ENCODE measurements at places on chromosomes 3 and 15. TPM values are rescaled to one million over a fixed set of nuclear protein-coding genes. Genes with fewer than 3 reads are reported as not detected.

DNA sequence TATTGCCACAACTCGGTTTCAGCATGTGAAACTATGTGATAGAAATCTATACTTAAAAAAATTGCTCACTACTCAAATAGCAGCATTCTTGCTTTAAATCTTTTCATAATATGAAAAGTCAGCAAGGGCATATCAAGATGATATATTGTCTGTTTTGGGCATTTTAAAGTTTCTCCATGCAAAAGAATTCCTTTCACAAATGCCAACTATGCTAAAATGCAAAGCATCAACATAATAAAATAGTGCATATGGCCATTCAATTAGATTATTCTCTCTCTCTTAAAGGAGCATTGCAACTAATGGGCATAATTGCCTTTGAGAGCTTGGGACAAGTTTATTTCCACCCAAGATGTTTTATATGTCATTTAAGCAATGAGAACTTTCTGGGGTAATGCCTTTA is 475.1 kb downstream of the ZPLD1 start:
- no peak for DNase-seq

Gene ANKDD1A
- 0.96 TPM for polyA plus RNA-seq

- no peak for DNase-seq
Measured at GRCh38 chr3:15628967-15629366, 27.4 kb downstream of the BTD start.

DNA sequence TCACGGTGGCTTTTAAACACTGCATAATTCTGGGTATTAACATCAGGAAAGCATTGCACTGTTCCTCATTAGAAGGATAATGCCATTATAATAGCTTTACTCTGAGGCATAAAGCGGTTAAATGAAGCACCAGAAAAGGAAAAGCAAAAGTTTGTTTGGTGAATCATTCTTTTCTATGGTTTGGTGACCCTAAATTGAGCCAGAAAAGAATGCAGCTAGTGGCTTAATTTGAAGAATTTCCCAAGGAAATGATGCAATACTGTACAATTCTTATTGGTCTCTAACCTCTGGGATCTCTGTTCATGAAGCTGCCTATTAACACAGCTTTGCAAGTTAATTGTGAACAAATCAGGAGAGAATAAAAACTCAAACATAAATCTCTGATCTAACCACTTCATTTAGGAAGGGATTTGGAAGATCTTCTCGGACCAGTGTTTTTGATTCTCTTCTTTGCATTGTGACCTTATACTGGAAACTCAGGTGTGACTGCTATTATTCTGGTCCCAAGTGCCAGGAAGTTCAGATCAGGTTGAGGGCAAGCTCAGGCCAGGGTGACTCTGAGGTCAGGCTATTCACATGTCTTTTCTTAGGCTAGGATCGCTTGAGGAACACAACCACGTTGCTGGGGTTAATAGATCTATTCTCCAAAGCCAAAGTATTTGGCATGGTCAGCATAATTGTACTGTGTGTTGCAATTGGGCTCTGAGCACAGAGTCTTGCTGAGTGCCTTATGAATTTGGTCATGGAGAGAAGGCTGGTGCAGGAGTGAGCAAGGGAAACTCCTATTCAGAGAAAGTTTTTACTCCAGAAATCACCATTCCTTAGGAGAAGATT is 11.3 kb upstream of the DLG1 start:
- DNase-seq, result no peak

DNA sequence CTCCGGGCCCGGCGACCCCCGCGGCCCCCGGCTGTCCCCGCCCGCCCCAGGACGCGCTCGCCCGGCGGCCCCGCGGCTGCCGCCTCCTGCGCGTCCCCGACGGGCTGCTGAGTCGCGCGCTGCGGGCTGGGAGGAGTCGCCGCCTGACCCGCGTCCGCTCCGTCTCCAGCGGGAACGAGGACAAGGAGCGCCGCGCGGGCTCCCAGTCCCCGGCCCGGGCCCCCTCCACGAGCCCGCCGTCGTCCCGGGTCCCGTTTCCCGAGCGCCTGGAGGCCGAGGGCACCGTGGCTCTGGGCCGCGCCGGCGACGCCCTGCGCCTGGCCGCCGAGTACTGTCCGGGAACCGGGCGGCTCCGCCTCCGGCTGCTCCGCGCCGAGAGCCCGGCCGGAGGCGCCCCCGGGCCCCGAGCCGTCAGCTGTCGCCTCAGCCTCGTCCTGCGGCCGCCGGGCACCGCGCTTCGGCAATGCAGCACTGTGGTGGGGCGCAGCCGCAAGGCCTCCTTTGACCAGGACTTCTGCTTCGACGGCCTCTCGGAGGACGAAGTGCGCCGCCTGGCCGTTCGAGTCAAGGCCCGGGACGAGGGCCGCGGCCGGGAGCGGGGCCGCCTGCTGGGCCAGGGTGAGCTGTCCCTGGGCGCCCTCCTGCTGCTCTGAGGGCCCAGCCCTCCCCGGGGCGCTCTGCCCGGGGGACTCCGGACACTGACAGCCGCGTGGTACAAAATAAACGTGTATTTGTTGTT is 1.5 kb downstream of the C2CD4A start:
- DNase-seq, result no peak

GRCh38 chr3:31659246-31659645 is 126.5 kb downstream of the STT3B start:
- no peak for DNase-seq

Gene DNAH12
- polyA plus RNA-seq, result 0.10 TPM

GRCh38 chr15:42845581-42845980 is 75.0 kb downstream of the TTBK2 start:
- no peak for DNase-seq

Gene ECE2
- not detected for polyA plus RNA-seq

DNA sequence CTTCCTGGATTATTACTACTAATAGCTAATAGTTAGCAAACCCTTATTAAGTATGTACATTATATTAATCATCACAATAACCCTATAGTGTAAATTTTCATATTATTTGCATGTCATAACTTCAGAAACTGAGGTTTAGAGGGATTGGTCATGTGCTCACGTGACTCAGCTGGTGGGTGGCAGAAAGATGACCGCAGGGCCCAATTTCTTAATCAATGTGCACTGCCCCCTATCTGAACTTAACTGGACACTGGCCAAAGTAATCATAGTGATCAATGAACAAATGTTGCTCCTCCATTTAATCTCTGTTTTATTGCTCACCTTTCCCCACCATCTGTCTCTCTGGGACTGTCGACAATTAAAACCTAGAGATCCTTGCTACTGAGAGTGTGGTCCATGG is 52.2 kb downstream of the PLD1 start:
- no peak for DNase-seq

- DNase-seq, result no peak
Measured at GRCh38 chr3:177889161-177889560, 647.1 kb upstream of the KCNMB2 start.

Gene CACNA2D3
- polyA plus RNA-seq, result 0.15 TPM

GRCh38 chr3:2001306-2002108 is 97.2 kb upstream of the CNTN4 start:
- DNase-seq, result no peak

GRCh38 chr3:62562017-62562416 is 188.7 kb upstream of the FEZF2 start:
- DNase-seq, result peak; percentile 17

DNA sequence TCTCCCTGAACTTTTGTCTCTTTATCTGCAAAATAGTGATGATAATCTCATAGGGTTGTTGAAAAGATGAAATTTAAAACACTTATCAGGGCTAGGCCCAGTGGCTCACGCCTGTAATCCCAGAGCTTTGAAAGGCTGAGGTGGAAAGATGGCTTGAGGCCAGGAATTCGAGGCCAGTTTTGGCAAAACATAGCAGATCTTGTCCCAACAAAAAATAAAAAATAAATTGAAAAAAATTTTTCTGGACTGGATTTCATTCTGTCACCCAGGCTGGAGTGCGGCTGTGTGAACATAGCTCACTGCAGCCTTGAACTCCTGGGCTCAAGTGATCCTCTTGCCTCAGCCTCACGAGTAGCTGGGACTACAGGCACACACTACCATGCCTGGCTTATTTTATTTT is 29.6 kb downstream of the LMLN start:
- DNase-seq, result no peak

Gene ASB14
- not detected for polyA plus RNA-seq

DNA sequence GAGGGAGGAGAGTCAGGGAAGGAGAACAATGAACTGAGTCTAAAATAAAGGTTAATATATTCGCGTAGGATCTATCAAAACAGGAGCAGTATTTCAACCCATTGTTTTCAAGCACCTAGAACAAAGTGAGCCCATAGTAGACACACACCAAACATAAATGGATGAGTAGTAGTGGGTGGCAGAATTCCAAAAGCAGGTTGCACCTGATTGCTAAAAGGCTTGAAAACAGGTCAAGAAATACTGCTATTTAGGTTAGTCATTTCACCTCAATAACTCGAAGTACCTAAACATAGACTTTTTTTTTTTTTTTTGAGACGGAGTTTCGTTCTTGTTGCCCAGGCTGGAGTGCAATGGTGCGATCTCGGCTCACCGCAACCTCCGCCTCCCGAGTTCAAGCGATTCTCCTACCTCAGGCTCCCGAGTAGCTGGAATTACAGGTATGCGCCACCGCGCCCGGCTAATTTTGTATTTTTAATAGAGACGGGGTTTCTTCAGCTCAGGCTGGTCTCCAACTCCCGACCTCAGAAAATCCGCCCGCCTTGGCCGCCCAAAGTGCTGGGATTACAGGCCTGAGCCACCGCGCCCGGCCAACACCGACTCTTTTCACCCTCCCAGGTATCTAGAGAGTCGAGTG is 855 bp upstream of the ABHD5 start:
- no peak for DNase-seq

GRCh38 chr3:179026636-179027035 is 45.0 kb downstream of the ZMAT3 start:
- no peak for DNase-seq

Gene LCTL
- polyA plus RNA-seq, result 0.38 TPM
